ENCODE measurements at places on chromosomes 4 and X.
A peak's percentile ranks its signal among the peaks of the same experiment; 100 is the strongest.

DNA sequence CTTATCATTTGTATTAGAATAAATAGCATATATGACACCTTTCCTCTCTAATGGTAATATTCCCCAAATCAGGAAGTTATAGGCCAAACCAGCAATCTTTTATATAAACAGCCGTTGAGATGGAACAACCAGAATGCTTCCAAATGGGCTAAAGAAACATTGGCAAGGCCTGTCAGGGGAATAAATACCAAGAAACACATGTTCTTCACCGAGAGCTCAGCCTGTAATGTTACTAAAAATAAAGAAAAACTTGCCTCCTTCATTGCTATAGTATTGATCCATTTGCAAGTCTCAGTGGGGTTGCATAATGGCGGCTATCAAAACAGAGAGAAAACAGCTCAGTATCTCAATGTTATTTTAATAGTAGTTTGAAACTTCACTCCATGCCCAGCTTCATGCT, 104.9 kb downstream of the FAM13A start:
- DNase-seq, result no peak

DNA sequence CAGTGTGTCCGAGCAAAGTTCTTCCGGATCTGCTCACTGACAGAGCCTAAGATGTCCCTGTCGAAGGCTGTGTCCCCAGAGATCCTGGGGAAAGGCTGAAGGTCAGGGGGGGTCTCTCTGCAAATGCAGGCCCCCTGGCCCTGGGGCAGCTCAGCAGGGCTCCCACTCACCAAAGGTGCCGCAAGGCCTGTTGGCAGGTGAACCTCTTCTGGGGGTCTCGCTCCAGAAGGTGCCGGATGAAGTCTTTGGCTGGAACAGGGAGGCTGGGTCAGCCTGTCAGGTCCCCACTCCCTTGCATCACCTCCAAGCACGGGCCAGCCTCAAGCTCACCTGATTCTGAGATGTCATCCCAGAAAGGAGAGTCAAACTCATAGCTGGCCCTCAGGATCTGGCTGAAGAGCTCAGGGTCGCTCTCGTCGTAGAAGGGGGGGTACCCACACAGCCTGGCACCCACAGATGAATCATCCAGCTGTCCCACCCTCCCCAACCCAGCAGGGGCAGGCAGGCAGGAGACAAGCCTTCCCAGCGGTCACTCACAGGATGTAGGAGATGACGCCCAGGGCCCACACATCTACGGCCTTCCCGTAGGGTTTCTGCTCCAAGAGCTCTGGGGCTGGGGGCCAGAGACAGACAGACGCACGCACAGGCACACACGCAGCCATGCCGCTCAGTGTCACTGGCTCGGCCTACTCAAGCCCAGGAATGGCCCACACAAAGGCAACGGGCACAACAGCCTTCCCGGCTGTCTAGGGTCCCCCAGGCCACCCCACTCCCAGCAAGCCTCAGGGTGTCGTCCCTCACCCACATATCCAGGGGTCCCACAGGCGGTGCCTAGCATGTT, 2.6 kb downstream of the PNCK start:
- no peak for DNase-seq

DNA sequence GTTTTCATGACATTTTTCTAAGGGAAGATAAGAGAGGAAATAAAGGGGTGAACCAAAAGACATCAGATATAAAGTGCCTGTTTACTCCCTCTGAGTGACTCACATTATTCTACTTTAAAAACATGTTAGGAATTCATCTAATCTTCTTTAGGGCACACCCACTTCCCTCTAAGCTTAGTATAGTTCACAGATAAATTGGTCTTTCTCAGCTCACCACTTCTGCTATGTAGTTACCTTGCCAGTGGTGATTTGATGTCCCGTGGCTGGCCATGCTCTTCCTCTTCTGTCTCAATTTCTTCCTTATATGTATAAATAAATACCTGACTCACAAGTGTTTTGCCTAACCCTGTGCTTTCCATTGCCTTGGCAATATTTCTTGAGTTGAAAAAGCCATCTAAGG, 96.8 kb downstream of the PDLIM5 start:
- DNase-seq, result peak; percentile 61

DNA sequence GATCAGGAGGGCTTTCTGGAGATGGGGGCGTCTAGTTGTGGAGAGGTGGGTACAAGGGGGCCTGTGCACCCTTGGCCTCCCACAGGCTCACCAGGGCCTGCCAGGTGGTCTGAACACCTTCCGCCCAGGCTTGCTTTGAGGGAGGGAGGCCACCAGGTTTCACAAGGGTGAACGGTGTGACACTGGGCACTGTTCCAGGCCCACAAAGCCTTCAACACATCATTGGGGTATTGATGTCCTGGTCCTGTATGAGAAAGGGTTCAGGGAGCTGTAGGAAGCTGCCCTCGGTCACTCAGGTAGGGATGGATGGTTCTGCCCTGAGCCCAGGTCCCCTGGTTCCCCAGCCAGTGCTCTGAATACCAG, 6.0 kb downstream of the HTRA3 start:
- no peak for DNase-seq
